ENCODE measurements at places on chromosomes 4 and X. TPM values are rescaled to one million over a fixed set of nuclear protein-coding genes. Genes with fewer than 3 reads are reported as not detected.

TLR10 gene
- not detected for total RNA-seq

DNA sequence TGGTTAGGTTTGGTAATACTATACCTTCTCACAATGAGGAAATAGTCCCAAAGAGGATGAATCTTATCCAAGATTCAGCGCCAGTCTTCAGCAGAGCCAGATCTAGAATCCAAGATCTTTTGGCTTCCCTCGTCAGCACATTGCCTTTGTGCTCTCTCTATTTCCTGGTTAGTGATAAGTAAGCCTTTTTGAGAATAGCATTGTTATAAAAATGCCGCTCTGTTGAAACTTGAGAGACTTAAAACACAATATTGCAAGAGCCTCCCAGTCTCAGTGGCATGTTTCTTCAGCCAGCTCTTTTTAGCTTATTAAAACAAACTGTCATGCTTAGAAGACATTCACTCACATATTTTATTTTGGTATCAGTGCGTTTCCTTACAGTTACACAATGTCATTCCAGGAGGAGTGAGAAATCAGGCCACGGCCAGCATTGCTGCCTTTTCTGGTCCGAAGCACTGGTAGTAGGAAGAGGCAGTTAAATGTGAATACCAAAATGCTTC is 141.4 kb downstream of the KLHL8 start:
- DNase-seq = no peak

GPR50 gene
- total RNA-seq = not detected

DNA sequence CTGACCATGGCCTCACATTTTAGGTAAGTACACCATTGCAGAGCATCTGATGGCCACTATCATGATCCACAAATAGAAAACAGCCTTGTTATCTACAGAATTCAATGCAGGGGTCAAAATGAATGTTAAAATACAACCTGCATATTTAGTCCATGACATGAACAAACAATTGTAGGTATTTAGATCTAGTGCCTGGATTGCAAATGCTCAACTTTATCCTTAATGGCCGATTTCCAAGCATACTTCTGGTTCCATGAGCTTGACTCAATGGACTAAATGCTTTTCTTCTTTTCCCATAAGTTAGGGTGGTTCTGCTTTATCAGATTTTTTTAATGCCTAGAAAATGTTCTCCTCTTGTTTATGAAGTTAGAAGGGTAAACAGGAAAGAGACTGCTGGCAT is 139.2 kb upstream of the TTC29 start:
- DNase-seq = no peak

- DNase-seq = no peak
These were observed 212.8 kb downstream of the MAB21L2 start for GRCh38 chr4:150794706-150795105.

- DNase-seq = peak; percentile 97
These were observed 56.4 kb upstream of the XIAP start for GRCh38 chrX:123803331-123803983.

C4orf51 gene
- total RNA-seq = not detected

DNA sequence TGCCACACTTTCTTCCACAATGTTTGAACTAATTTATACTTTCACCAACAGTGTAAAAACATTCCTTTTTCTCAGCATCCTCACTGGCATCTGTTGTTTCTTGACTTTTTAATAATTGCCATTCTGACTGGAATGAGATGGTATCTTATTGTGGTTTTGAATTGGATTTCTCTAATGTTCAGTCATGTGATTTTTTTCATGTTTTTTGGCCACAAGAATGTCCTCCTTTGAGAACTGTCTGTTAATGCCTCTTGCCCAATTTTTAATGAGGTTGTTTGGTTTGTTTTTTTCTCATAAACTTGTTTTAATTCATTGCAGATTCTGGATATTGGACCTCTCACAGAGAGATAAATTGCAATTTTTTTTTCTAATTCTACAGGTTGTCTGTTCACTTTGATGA is 1195.2 kb downstream of the TECRL start:
- DNase-seq = no peak

DNA sequence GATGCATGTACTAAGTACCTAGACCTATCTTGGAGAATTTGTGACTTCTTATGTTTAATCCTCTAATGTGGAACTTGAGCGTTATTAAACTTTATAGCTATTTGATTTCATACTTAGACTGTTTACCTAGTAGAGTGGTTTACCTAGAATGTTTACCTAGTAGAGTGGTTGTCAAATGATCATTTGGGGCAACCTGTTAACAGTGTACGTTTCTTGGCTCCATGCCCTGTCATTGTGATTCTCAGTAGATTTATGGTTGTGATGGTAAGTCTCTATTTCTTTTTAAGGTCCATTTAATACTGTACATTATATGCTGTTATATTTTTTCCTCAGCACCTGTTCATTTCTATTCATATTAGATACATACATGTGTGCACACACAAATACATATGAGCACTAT is 233.0 kb upstream of the MAD2L1 start:
- DNase-seq = no peak

AWAT2 gene
- total RNA-seq = not detected

DNA sequence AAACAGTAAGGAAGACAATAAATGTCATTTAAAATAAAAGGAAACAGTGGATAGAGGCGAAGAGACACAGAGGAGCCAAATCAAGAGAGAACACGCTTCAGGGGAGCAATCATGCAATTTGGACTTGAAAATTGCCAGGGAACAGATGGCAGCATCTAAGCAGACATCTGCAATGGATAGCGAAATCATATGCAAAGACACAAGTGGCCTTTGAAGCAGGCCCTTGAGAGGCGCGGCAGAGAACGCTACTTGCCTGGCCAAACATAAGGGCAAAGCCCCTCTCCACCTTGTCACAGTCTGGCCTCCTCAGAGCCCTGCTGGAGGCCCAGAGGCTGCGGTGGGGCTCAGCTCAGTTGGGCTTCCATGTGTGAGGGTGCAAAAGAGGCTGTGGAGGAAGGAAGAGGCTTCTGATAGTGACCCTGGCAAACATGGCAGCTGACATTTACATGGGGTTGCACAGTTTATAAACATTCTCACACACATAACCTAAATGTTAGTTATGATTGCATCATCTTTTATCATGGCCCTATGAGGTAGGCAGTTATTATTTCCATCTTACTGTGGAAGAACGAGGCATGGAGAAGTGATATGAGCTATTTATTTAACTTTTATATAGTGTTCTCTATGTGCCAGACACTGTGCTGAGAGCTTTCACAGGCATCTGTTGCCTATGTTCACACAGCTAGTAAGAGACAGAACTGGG is 18.3 kb downstream of the ADGRG4 start:
- no peak for DNase-seq

DNA sequence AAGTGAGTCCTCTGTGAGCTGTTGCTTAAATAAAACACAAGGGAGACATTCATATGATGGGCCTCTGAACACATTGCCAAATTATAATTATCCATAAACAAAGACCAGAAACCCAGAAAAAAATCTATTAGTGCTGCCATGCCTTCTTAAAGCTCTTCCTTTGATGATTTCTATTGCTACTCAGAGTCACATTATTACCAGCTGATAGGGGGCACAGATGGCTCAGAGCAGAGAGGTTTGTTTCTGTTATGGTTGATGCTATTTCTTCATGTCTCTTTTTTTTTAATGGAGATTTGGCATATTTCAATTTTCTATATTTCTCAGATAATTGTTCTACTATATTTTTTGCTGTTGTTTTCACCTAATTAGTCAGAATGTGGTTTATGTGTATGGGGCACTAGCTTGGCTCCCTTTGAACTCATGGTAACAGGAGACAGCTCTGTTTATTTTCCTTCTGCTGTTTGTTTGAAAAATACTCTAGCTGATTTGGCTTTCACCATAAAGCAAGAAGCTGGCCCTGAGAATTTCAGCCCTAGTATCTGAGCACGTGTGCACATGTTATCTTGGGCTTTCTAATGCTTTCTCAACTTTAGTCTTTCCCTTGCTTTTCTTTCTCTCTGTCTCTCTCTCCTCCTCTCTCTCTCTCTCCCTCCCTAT is 568.8 kb downstream of the PPARGC1A start:
- DNase-seq = no peak

DRD5 gene
- not detected for total RNA-seq

DNA sequence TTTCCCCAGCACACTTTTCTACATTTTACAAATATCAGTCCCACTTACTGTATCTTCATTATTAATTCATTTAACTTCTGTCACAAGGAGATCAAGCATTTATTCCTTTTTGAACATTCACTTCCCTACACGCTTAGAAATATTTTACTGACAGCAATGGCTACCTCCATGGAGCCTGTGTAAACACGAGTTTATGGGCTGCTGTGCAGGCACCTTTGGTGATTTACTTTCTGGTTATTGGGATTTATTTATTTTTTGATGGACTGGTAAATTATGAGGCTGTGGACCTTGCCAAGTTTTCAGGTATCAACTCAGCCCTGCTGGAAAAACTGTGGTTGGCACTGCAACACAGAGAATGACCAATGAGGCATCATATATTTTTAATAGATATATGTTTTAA is 45.4 kb upstream of the PAQR3 start:
- no peak for DNase-seq

Measured in HepG2 (cell line).